RWPE1 (cell line): ENCODE measurements at places on chromosomes 3 and 15.

DNA sequence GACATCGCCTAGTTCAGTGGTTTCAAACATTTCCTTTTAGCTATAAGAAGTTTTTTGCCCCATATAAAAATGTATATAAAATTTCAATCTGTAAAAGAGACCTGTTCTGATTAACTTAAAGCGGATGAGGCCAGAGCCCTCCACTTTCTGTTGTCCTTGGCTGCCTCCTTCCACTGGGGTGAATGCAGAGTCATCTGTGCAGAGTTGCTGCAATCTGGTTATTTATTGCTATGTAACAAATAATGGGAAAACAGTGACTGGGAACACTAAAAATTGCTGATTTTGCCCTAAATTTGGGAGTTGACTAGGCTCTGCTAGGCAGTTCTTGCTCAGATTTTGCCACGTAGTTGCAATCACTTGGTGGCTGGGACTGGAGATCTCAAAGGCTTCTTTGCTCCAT, 637.8 kb downstream of the GRM7 start:
- no peak for DNase-seq

DNA sequence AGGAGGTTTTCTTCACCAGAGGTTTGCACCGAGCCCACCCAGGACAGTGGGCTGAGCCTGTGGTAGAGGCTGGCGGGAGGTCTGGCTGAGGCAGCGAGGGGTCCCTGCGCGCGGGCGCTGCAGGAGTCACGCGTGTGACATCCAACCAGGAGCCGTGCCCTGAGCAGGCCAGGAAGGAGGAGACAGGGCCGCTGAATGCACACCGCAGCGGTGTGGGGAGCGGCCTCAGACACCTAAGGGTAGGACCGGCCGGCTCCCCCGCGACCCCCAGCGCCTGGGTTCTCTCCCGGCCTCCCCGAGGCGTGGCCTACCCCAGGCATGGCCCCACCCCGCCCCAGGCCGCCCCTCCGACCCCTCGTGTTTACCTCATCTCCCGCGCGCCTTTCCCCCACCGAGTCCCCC, 412 bp downstream of the SLC41A3 start:
- DNase-seq = peak; percentile 49

DNA sequence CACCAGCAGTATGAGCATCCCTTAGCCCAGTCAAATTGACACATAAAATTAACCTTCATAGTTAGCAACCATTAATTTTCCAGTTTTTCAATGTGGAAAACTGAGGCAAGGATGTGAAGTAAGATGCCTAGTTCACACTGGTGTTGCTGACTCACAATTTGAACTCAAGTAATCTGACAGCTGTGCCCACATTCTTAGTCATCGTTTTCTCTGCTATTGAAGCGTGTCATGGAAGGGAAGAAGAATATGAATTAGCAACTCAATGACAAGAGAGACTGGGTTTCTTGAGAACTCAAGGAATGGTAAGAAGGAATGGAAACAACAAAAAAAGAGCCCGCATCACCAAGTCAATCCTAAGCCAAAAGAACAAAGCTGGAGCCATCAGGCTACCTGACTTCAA, 261.4 kb downstream of the EPHA3 start:
- no peak for DNase-seq

- no peak for DNase-seq
Measured at GRCh38 chr15:28861031-28861534, 12.6 kb upstream of the GOLGA6L7 start.

DNA sequence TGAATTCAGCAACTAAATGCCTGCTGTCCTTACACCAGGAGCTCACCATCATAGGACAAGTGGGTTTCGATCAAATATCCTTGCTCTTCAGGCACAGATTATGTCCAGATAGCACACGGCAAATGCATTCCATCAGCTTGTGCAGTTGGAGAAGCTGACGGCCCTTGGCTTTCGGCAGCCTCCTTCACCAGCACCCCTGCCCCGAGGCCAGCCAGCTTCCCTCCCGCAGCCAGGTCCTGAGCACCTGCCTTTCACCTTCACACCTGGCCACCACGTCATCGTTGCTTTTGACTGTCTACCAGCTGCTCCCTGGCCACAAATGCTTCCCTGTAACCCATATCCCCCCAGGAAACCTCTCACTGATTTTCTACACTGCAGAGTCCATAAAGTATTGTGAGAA, 355.5 kb downstream of the OCA2 start:
- DNase-seq = no peak

DNA sequence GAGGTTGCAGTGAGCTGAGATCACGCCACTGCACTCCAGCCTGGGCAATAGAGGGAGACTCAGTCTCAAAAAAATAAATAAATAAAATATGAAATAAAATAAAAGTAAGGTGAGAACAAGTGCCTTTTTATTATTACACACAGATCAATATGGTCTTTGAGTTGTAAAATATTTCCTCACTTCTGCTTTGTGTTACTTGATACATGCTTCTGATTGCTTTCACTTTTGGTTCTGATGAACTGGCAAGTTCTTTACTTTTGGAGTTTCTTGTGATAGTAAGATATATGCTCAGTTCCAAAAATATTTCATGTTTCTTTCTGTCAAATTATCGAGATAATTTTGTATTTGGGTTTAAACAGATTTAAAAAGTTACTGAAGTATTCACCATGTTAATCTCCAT, 16.6 kb upstream of the GYG1 start:
- DNase-seq = no peak

DNA sequence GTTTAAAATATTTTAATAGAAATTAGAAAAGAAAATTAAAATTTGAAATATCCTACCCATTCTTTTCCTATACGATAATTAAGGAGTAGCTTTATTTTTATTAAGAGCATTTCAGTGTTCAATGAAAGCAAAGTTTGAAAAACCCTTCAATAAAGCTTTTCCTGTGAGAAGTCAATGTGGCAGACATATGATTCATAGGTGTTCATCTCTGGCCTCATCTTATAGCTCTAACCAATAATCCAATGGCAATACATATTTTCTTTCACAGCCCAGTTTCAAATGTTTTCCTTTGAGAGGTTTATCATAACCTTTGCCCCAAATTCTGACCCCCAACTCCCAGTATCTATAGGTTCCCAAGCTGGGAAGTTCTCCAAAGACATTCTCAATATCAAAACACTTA, 8.3 kb downstream of the KPNA1 start:
- DNase-seq = no peak

DNA sequence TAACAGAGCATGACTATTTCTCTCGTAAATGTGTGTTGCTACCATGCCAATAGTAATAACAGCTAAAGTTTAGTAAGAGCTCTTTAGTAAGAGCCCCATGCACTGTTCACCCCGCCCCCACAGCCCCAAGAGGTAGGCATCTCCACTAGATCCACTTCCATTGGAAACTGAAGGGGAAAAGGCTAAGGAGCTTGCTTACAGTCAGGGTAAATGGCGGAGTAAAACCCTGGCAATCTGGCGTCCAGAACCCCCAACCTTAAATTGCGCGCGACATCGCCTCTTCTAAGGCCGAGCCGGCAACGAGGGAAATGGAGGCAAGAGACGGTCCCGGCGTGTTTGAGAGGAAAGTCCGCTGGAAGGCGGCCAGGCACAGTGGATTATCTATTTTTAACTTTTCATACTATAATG, 654 bp upstream of the C3orf38 start:
- peak; percentile 13 for DNase-seq

GRCh38 chr3:65576966-65577365, 461.8 kb downstream of the MAGI1 start:
- no peak for DNase-seq

DNA sequence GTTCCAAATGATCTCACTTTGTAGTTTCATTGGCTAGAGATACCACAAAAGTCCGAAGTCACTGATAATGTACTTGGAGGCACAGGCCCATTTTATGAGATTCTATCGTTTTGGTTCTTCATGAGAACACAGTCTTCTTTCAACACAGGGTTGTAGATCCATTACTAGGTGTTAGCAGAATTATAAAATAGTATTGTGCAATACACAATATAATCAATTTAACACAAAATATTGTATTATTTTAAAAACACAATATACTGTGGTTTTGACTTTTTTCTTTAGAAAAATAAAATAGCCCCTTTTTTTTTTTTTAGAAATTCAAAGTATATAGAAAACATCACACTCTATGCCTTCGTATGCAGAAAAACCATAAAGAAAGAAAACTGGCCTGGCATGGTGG, 138.6 kb upstream of the TSC22D2 start:
- no peak for DNase-seq

DNA sequence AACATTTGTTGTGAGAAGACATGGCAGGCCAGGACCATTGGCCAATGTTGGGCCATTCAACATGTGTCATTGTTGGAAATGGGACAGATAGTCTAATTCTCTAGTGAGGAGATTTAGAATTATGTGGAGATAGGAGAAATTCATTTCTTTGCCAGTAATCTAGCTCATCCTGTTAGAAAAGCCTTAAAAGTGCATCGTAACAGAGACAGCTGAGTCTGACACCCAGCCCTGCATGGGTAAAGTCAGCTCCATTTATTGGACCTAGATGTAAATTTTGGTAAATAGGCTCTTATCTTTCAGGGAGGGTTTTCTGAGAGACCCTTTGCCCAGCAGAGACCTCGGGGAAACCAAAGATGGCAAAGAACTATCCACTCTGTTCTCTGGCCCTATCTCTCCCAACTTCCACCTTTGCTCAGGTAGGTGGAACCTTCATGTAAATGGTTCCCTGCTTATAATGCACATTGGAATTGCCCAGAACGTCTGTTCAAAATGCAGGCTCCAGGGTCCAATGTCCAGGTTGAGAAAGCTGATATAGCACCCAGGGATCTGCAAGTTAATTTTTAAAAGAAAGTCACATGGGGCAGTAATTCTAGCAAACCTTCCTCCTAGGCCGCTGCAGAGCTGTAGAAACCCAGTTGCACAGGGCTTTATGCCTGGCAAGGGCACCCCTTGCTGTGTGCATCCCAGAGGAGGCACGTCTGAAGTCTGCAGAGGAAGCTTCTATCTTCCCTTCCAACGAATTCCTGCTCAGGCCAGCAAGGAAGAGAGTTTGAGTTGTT, 365.9 kb upstream of the PROK2 start:
- no peak for DNase-seq

- DNase-seq = peak; percentile 99
Measured at GRCh38 chr15:41972253-41973242, at the start of gene EHD4. EHD4 (minus strand) TSS chr15:41972557; CDS start chr15:41972494, 63 bp downstream.

- DNase-seq = no peak
Measured at GRCh38 chr3:33441225-33441976, 1.2 kb upstream of the UBP1 start.

DNA sequence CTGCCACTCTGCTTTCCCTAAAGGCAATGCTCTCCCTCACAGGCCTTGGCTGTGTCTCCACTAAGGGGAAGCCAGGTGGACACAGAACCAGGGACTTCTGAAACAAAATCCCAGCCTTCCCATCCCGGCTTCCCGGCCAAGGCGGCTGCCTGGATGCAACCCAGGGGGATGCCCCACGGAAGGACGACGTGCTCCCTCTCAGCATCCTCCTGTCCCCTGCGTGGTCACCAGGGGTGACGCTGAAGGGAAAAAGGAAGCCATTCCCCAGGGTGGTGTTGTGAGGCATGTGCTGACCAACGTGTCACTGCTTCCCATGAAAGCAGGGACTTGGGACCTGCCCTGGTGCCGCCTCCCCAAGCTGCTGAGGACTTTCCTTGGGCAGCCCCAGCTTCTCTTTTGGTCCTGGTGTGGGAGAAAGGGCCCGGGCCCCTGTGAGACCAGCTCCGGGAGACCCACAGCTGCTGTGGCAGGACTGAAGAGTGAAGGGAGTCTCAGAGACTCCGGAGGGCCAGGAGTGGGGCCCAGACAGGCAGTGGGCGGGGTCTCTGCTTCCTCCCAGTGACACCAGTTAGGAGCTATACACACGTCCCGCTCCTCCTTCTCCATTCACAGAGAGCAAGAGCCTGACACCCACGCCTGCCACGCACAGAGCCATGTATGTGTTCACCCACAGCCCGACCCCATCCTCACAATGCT, 139.2 kb downstream of the NUP210 start:
- no peak for DNase-seq

- DNase-seq = peak; percentile 13
Measured at GRCh38 chr15:34855413-34855812, 60.1 kb upstream of the ACTC1 start.

DNA sequence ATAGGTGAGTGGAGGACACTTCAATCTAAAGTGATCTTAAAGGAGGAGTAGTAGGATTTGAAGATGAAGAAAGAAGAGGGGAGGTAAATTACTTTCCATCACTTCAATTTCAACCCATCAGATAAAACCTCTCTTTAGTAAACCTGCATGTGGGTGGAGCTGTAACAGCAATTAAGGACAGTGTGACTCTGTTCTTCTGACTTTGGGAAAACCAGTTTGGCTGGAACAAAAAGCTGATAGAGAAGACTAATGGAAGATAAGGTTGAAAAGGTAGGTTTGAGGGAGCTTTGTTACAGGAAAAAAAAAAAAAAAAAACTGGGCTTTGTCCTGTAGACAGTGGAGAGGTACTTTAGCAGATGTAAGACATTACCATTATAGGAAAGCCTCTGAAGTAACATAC, 4.5 kb upstream of the GSK3B start:
- no peak for DNase-seq

DNA sequence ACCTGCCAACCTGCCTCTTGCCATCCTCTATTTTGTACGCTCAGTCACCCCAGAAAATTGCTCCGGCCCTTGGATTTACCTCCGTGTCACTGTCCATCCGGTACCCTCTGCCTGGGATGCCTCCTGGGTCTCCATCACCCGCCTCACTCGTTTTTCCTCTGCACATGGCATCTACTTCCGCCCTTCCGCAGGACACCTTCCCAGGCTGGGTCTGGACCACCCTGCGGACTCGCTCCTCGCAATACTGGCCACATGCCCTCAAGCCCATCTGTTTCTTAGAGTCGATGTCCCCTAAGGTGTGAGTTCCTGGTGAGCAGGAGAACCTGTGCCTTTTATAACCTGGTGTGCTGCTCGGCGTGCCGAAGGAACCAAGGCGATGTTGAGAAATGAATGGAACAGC, 58.5 kb downstream of the APBA2 start:
- no peak for DNase-seq

DNA sequence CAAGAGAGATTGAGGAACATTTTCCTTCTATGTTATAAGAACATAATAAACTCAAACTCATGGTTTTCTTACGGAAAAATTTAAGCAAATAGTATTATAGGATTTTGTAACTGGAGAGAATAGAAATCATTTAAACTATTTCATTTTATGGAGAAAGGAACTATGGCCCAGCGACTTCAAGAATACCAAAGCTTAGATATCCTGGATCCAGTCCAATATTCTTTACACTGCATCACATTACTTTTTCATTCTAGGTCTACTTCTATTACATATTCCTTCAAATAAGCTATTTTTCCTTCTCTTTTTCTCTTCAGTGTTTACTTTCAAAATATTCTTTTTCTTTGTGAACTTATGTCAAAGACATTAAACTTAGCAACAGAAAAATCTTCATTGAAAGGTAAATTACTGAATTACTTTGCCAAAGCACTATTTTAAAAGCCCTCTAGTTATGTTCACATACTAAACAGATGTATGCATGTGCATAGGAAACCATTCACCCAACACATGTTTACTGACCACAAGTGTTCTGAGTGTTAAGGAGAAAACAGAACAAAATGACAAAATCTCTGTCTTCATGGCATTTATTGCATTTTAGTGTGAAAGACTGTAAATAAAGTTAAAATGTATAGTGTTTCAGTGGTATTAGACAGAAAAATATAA, 20.4 kb downstream of the KPNA4 start:
- no peak for DNase-seq

GRCh38 chr15:34943711-34944110, 25.8 kb downstream of the AQR start:
- no peak for DNase-seq

GRCh38 chr3:131735116-131735515, 232.3 kb upstream of the MRPL3 start:
- DNase-seq = no peak
